Activated CD4-positive, alpha-beta T cell treated with anti-CD3 and anti-CD28 coated beads, Interleukin-2, amount 50 U/mL, for 1 hour (primary cell): ENCODE measurements at places on chromosomes 4 and X.

DNA sequence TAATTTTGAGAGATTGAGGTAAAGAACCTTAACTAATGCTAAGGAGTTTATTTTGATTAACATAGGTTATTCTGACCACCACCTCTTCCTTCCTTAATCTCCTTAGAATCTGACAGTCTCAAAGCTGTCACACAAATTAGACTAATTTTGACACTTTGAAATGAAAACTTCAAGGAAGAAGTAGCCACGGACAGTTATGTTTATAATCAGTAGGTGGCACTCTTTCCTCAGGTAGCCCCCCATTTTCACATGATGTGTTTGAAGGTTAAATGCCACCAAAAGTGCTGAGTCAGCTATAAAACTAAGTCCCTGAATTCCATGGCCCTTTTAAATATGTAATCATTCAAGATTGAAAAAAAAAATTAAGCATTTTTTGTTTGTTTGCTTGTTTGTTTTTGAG is 22.4 kb downstream of the TMEM33 start:
- no peak for DNase-seq

- DNase-seq = no peak
These were observed 23.4 kb downstream of the LANCL3 start for GRCh38 chrX:37594755-37595382.

DNA sequence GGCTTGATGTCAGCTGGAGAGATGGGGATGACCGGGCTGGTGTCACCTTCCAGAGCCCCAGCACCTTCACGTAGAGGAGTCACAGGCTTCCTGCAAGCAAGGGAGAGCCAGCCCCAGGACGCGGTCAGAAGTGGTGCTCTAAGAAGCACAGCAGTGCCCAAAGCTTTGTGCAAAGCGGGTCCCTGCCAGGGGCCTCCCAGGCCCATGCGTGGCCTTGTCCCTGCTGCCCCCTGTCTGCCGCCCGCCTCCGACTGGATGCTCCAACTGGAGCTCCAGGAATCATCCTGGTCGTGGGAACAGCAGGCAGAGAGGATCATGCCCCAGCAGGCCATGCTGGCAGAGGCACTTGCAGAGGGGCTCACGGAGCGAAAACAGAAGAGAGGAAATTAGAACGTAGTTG is 40.1 kb upstream of the LRPAP1 start:
- DNase-seq = no peak

DNA sequence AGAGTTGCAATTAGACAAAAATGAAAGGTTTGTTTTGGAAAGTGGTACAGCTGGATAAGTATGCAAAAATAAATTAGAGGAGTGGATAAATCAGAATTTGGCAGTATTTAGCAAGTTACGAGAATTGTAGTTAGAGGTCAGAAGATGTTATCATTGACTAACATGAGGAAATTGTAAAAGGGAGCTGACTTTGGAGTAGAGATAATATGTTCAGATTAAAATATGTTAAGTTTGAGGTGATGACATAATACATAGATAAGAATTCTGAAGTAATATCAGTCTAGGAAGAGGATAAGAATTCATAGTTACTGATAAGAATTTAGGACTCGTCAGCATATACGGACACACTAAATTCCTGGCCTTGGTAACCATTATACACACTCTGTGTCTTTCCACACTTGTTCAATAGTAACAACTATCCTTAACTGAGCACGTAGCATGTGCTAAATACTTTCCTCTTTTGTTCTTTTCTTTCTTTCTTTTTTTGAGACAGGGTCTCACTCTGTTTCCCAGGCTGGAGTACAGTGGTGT is 4.1 kb upstream of the EPGN start:
- no peak for DNase-seq

- no peak for DNase-seq
These were observed 15.0 kb downstream of the UVSSA start for GRCh38 chr4:1362046-1362445.

DNA sequence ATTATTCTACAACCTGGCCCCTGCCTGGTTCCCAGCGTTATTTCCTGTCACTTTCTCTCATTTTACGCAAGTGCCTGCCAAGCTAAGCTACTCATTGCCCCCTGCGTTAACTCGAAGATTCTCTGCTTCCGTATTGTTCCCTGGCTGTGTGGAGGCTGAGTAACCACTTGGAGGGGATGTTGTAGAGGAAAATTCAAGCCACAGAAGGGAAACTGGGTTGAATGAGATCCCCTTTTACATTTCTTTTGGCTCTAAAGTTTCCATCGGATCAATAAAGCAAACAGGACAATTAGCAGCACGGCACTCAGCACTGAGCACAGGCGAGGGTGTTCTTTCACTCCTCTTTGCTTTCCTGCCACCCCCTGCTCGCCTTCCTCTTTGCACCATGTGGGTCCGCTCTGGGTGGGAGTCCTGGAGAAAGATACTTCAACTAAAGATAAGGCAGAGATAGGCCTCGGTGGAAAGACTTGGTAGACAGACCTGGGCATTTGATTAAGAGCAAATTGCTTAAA is 4.2 kb upstream of the TMSB4X start:
- peak; percentile 48 for DNase-seq

- no peak for DNase-seq
These were observed 876.0 kb downstream of the FSTL5 start for GRCh38 chr4:161287678-161288352.

DNA sequence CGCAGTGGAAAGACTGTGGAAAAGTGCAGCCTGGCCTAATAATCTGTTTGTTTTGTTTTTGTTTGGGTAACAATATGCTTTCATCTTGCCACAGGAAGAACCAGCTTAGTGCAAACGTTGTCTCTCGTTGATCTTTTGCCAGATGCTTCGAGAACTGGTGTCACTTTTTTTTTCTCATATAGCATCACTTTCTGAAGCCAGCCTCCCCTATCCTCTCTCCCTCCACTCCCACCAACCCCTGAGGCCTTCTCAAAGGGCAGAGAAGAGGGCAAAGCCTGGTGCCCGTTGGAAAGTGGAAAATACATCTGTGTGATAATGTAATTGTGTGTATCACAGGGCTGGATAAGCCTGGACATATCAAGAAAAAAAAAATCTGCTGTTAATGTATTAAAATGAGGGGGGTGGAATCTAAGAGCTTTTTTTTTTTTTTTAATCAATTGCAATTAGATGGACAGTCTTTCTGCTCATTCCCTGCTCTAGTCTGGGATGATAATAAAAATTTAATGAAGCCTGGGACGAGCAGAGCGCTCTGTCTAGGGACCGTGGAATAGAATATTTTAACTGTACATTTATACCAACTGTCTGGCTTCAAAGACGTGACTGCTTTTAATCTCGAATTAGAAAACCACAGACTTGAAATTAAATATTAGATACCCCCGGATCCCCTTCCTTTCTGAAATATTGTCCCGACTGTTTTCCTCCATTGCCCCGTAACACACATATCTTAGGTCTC is 8.1 kb downstream of the POU4F2 start:
- no peak for DNase-seq

DNA sequence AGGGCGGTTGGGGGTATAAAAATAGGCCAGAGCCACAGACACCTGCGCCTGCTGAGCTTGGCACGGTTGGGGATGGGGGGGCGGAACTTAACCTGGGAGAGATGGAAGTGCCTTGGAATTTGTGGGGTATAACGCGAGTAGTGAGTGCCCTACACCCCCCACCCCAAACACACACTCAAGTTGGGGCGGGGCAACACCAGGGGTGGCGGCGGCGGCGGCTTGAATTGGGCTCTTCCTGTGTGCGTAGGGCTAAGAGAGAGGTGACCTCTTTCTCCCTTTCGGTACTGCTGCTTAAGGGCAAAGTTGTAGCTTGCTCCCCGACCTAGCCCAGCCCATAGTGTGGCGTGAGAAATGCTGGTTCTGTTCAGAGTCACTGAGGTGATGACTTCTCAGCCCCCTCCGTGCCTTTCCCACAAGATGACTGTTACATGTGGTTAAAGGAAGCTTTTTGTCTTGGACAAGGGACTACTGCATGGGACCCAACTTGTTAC is 839 bp downstream of the STK26 start:
- DNase-seq = peak; percentile 27
